ENCODE measurements at places on chromosomes 7 and 10.

DNA sequence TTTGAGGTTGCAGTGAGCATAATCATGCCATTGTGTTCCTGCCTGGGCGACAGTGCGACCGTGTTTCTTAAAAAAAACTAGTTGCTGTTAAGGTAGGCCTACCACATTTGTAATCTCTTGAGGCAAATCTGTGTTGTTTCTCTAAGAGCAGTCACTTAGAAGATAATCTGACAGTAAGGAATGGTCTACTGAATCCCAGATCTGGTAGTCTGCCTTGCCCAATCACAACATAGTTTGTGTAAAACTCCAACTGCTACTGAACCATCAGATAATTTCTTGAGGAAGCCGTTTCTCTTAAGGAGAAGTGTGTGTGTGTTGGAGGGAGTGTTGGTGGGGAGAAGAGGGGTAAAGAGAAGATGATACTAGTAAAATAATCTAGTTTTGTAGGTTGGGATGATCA lies 5.0 kb downstream of the NRF1 start:
- no peak for DNase-seq

GRCh38 chr10:30007406-30007805 lies 52.0 kb downstream of the JCAD start:
- DNase-seq: no peak

DNA sequence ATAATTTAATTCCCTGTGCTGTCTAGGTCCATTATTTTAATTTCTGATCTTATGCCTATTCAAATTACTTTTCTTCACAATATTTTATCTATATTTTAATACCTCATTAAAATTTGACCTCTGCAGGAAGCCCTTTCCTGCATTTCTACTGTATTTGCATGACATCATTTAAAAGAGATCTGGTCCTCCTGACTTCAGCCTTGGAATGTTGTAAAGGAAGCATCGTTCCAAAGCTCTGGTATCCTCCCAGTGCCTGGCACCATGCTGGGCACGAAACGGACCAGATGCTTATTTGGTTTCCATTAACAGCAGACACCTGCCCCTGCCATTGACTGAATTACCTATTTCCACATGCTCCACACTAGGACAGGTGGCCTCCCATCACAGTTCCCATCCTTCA lies 247.5 kb downstream of the KLF6 start:
- DNase-seq: no peak

DNA sequence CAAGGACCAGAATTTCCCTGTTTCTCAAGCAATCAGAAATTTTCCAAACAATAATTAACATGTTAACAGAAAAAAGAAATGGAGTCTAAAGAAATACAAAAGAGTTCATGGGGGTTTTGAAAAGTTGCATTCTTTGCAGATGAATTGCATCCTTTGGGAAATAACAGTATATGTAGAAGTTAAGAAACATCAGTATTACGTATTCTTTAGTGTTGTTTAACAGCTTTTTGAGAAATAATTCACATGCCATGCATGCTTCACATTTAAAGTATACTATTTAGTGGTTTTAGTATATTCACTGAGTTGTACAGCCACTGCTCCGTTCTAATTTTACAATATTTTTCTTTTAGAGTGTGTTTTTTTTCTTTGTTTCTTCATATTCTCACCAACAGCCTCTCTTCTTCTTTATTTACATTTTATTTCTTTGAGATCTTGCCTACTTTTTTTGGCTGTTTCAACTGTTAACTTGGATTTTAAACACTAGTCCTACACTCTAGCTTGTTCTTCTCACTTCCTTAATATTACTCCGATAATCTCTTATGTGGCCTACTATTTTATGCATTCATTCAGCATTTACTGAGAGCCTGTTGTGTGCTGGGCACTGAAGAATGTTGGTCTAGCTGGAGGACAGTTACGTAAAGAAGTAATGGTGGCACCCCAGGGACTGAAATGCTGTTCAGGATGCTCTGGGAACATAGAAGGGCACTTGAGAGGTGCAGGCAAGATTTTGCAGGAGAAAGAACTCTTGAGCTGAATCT lies 330.1 kb downstream of the EXOC4 start:
- no peak for DNase-seq

DNA sequence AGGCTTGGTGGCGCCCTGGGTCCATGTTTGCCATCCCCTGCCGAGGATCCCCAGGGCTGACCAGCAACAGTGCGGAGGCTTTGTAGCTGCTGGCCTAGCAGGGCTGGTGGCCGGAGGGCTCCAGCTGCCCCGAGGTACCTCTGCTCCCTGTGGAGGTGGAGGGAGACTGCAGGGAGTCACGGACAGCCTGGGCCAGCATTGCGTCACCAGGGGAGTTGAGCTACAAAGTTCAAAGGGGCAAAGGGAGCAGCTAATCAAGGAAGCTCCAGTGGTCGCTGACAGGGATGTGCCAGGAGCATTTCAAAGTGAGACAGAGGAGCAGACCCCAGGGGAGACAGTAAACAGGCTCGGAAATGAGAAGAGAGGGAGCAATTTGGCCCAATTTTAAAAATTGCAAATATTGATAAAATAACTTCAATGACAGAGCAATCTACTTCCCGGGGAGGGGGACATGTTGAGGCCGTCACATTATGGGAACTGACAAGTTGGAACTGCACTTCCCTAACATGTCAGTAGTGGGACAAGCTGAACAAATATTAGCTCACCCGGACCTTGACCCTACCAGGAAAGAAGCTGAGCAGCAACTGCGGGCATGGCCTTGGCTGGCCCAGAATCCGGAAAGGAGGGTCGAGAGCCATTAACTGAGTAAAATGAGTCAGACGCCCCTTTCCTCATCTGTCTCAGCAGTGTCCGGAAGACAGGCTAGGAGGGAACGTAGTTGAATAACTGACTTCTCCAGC lies 39.4 kb downstream of the BTBD16 start:
- no peak for DNase-seq

- no peak for DNase-seq
Observed at GRCh38 chr10:34024282-34024681, 689.8 kb upstream of the NRP1 start.

- DNase-seq: no peak
Observed at GRCh38 chr7:67723591-67723990, 727.0 kb downstream of the TYW1 start.

GRCh38 chr7:42224391-42225003 lies 12.5 kb downstream of the GLI3 start:
- DNase-seq: no peak

DNA sequence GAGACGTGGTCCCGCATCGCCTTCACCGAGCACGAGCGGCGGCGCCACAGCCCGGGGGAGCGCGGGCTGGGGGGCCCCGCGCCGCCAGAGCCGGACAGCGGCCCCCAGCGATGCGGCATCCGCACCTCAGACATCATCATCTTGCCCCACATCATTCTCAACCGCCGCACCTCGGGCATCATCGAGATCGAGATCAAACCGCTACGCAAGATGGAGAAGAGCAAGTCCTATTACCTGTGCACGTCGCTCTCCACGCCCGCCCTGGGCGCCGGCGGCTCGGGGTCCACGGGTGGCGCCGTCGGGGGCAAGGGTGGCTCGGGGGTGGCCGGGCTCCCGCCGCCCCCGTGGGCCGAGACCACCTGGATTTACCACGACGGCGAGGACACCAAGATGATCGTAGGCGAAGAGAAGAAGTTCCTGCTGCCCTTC lies 737 bp downstream of the CNNM2 start:
- DNase-seq: peak; percentile 56

DNA sequence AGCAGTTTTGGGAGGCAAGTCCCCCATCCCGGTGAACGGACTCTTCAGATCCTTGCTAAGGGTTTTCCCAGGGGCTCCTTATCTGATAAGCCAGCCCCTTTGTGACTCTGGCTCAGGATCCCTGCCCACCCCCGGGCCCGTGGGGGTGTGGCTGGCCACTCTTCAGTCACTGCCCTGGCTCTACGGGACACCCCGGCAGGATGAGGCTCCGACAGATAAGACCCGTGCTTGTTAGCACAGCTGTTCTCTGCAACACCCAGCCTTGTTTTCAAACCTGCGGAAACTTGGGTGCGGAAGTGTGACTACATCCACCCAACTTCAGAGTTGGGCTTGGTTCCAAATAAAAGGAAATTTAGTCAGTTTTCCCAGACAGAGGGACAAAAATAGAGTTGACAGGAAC lies 66.7 kb upstream of the PODXL start:
- no peak for DNase-seq

DNA sequence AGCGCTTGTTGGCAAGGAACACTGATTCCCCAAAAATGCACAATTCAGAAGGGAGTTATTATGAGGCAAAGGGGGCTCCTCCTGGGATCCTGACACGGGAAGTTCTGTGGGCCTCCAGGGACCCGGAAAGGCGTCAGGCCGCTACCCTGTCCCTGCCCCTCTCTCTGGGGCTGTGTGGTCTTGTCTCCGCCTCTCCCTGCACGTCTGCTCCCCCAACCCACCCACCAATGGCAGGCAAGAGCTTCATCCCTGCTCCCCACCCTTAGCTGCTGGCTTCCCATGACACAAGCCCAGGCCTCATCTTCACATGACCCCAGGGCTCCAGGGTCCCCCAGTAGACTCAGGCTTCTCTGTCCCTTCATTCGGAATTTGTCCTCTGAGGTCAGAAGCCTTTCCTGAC lies 31.0 kb upstream of the ADRB1 start:
- DNase-seq: no peak

DNA sequence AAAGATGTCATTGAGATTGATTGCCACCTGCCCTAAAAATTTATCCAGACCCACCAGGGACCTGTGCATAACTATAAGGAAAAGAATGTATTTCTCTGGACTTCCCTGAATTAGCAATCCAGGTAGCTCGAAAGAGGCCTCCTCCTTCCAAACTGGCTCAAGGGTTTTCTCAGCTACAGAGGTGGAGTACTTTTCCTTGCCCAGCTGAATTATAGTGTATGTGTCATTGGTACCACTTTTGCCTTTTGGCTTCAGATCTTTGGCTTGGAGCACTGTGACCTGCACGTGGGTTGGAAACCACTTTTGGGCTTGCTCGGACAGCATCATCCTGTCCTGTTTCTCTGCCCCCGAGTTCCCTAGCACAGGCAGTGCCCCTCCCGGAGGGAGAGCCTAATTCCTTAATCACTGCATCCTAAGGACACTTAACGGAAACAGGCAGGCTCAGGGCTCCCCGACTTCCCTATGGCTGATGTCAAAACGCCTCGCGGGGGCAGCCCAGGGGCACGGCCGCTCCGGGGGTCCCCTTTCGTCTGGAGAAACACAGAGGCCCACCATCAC lies 825 bp downstream of the RAB11FIP2 start:
- no peak for DNase-seq

DNA sequence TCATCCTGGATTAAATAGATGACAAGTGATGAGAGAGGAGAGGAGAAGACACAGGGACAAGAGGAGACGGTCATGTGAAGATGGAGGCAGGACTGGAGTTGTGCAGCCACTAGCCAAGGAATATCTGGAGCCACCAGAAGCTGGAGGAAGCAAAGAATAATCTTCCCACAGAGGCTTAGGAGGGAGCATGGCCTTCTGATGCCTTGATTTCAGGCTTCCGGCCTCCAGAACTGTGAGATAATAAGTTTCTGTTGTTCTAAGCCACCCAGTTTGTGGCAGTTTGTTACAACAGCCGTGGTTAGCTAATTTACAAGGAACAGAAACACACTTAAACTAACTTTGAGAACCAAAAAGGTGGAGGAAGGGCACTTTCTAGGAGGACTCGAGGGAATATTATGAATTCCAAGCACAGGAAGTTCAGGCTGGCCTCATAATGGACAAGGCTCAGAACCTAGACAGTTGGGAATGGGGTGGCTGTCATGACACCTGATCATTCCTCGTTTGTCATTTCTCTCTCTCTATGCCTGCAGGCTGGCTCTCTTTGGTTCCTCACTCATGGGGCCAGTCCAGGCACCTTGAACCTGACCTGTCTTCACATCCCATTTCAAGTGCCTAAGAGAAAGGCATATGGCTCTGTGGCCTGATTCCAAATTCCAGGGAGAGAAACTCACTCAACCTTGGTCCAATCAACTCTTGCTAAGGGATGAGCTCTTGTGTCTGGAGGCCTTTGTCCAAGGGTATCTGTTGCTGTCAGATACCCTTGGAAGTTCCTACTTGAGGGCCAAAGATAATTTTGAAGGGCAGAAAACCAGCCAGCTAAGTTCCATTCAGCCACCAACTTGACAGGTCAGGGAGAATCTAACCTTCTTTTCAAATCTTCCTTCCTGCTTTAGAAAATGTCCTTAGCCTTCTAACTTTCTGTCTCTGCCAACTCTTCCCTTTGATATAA lies 33.5 kb upstream of the PDZD8 start:
- no peak for DNase-seq

DNA sequence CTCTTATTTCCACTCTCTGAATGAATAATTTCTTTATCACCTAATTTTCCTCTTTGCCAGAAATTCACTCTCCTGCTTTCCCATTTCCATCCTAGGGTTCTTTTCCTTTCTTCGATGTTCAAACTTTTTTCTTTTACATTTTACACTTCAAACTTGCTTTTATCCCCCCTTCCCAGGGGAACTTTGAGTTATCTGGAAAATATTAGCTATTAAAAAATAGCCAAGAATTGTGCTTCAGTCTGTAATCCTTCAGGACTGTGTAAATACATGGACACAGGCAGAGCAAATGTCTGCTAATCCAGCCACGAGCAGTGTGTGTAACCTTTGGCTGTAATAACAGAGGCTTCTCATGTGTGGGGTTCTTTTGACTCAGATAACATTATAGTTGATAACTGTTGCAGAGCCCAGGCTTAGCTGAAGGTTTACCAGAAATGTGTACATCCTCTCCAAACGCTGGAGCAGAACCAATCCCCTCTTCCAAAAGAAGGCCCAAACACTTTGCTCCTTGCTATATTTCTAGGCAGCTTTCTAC lies 4.6 kb downstream of the ASB4 start:
- no peak for DNase-seq

- DNase-seq: no peak
Observed at GRCh38 chr10:30436671-30437030, 2.7 kb downstream of the MAP3K8 start.

DNA sequence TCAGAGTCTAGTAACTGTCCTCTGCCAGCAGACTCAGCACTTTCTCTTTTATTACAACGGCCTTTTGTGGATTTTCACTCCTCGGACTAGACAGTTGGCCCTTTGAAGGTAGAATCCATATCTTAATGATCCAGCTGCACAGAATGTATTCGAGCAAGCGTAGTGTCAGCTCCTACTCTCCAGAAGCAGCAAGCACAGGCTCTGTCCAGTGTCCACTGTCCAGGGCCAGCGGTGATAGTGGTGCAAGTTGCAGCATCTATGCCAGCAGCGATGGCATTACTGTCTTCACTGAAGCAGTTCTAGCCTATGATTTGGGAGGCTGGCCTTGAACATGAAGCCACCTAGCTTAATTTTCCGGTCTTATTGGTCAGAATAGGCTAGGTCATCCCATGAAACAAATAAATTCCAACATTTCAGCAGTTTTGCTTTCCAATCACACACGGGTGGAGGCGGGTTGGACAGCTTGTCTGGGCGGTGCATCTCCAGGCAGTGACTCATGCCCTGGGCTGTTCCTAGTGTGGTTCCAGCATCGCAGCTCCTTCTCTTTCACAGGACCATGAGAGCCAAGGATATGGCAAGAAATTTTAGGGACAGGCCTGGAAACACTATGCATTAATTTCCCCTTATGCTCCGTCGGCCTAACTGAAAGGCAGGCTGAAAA lies 108.6 kb upstream of the KCNMA1 start:
- no peak for DNase-seq

- peak; percentile 81 for DNase-seq
Observed at GRCh38 chr7:23546897-23547572, 15.3 kb upstream of the TRA2A start.
